NCI-H1694 treated with DMSO at 0.1 percent for 48 hours (cell line): ENCODE measurements at places on chromosomes 6 and 20.

- DNase-seq, result no peak
Observed at GRCh38 chr20:23257106-23257761, 93.4 kb upstream of the NXT1 start.

DNA sequence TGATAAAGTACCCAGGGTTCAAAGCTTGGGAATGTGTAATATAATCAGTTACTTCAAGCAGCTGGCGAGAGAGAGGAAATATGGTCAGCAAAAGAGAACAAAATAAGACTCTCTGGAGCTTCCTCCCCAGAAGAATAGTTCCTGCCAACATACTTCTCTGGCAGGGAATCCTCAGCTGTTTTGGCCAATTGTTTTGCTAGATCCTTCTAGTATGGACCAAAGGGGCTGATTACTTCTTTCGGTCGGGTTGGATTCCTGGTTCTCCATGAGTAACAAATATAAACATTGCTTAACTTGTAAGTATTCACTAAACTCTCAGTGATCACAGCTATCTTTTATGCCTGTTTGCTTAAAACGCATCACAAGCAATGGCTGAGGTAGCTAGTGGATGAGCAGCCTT, 31.4 kb upstream of the FBXO9 start:
- DNase-seq, result no peak

GRCh38 chr6:71224011-71224410, 64.6 kb upstream of the OGFRL1 start:
- DNase-seq, result no peak

GRCh38 chr20:4021906-4022305, 6.5 kb upstream of the RNF24 start:
- no peak for DNase-seq

GRCh38 chr20:33868042-33868441, 56.9 kb downstream of the CHMP4B start:
- no peak for DNase-seq

DNA sequence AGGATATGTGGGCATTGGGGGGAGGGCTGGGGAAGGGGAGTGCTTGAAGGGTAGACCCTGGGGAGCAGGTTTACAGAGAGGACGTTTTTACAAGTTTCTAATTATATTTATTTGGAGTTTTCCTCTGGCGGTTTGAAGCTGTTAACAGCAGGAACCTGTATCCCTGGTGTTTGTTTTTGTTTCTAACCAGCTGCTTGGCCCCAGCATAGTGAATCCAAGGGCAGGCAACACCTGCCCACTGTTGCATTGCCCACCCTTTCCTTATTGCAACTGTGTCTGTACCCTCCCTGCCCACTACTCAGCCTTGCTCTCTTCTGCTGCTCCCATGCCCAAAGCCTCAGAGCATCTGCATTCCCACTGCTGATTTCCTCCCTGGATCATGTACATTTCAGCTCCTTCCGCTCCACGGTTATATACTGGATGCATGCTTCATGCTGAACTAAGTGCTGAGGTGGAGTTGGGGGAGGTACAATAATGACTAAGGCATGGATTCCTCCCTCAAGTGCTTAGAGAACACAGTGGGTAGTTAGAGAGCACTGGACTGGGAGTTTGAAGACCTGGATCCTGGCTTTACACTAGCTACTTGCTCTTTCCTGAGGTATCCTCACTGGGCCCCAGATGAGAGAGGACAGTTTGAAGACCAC, 6.0 kb downstream of the SCUBE3 start:
- no peak for DNase-seq

- peak; percentile 41 for DNase-seq
Observed at GRCh38 chr6:142692942-142693341, 252.0 kb downstream of the HIVEP2 start.

- DNase-seq, result no peak
Observed at GRCh38 chr6:18412644-18413043, 25.5 kb downstream of the RNF144B start.

- peak; percentile 44 for DNase-seq
Observed at GRCh38 chr6:27188885-27189418, 58.5 kb upstream of the PRSS16 start.
